ENCODE measurements at places on chromosomes 6 and 20. TPM values are rescaled to one million over a fixed set of nuclear protein-coding genes. Genes with fewer than 3 reads are reported as not detected.

- no peak for DNase-seq
- H3K27ac ChIP-seq = no peak overlapping the region
- H3K27me3 ChIP-seq = no peaks in the 10 kb centered on the region
- no peak overlapping the region for H3K4me3 ChIP-seq
These were observed 80.7 kb downstream of the ANKS1A start for GRCh38 chr6:34969662-34970265.

- DNase-seq = no peak
- H3K4me1 ChIP-seq = peaks cover 24% of the 10 kb centered on the region
- no peak overlapping the region for H3K27ac ChIP-seq
- H3K4me3 ChIP-seq = peak overlapping the region; percentile 38
These were observed 2.2 kb downstream of the C20orf204 start for GRCh38 chr20:64038224-64038564.

DNA sequence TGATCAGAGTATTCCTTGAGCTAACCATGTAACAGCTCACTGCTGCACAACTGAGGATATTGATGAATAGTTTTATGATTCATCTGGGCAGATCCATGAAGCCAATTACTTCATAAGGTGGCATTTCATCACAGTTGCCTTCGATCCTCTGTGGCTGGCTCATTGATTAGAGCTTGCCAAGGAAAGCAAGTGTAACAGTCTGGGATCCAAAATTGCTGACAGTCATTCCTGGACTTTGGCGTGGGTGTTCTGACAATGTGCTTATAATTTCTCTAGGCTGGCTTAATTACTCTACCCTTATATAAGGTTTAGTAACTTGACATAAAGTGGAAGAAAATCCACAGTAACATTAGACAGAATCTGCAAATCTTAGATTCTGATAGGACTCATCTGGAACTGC lies 551.3 kb upstream of the CDH4 start:
- no peaks in the 10 kb centered on the region for H3K4me1 ChIP-seq
- no peak overlapping the region for H3K27ac ChIP-seq
- H3K4me3 ChIP-seq = no peak overlapping the region
- no peaks in the 10 kb centered on the region for H3K36me3 ChIP-seq

DNA sequence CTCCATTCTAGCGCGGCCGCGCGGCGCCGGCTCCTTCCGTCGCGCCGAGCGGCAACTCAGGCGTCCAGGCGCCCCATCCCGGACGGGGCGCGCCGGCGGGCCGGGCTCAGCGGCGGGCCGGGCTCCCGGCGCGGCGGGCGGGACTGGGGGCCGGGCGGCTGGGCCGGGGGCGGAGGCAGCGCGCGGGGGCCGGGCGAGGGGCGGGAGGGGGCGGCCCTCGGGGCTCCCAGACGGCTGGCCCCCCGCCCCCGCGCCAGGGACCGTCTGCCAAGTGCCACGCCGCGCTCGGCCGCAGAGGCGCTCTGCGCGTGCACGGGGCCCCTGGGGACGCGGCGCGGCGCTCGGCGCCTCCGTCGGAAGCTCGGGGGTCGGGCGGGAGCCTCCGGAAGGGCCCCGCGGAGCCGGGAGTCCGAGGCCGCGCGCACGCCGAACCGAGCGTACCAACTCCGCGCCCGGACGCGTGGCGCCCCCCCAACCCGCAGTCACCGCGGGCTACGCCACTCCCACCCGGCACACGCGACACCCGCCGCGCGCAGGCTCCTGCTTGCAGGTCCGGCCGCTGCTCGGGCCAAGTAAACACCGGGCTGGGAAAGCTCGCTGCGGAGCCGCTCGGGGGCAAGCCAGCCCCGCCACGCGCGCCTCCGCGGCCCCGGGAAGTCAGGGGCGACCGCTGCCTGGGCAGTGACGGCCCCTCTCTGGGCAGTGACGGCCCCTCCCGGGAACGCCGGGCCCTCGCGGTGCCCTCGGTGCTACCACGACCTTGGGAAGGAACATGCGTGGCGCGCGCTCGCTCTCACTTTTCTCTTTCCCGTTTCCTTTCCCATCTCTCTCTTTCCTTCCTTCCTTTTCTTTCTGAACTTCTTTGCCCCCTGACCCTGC lies at the start of gene PREX1:
PREX1 (minus strand) TSS at position 145 of the 879 bp plus-strand sequence; CDS start at position 6, 139 bp downstream.
- DNase-seq = peak; percentile 87
- peak within 1 kb of the TSS; percentile 89 for H3K4me3 ChIP-seq
- no peaks in the 10 kb centered on the region for H3K27me3 ChIP-seq
- H3K27ac ChIP-seq = peak within 1 kb of the TSS; percentile 58

- H3K27me3 ChIP-seq = no peaks in the 10 kb centered on the region
- H3K4me3 ChIP-seq = no peak overlapping the region
- H3K36me3 ChIP-seq = peaks cover 23% of the 10 kb centered on the region
- DNase-seq = peak; percentile 84
- peaks cover 67% of the 10 kb centered on the region for H3K4me1 ChIP-seq
These were observed 49.0 kb downstream of the PPARD start for GRCh38 chr6:35391240-35391968.

GRCh38 chr20:24763386-24764026 lies 185.6 kb upstream of the CST7 start:
- H3K27me3 ChIP-seq = 0 out of 2 replicates have a peak, but pooled peaks cover under 1% of the 10 kb centered on the region
- no peaks in the 10 kb centered on the region for H3K36me3 ChIP-seq
- peak; percentile 29 for DNase-seq
- H3K4me3 ChIP-seq = no peak overlapping the region
- peaks cover 8% of the 10 kb centered on the region for H3K4me1 ChIP-seq

The SLC22A2 gene
- not detected for total RNA-seq

Measured in SJSA1 (cell line).